ENCODE measurements at places on chromosomes 16 and 17.

DNA sequence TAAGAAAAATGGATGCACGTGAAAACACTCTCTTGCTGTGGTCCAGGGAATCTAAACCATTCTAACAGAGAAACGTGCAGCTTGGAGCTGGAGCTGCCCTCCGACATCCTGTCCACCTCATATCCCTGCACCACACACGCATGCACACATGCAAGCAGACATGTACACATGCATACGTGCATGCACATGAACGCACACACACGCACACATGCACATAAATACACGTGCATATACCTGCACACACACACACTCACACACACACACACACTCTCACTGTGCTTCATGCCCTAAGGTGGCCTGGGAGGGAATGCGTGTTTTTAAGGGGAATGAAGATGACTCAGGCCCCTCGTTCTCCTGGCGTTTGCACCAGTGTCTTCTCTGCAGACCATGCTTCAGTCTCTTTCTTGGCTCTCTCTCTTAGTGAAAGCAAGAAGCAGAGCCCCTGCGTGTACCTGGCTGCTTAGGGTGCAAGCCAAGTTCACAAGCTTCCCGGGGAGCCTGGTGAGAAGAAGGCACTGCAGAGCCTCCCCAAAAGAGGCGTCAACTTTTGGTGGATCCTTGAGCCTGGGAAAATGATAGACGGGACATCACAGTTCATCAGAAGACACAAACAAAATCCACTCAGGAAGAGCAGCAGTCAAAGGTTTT lies 72.8 kb downstream of the GOSR1 start:
- H3K36me3 ChIP-seq, result no peaks in the 10 kb centered on the region
- no peak overlapping the region for H3K4me3 ChIP-seq
- H3K27ac ChIP-seq, result no peak overlapping the region
- H3K27me3 ChIP-seq, result no peaks in the 10 kb centered on the region
- no peaks in the 10 kb centered on the region for H3K4me1 ChIP-seq
- no peak for DNase-seq

- no peak overlapping the region for H3K27ac ChIP-seq
- peaks cover 25% of the 10 kb centered on the region for H3K36me3 ChIP-seq
- H3K4me1 ChIP-seq, result no peaks in the 10 kb centered on the region
- H3K27me3 ChIP-seq, result no peaks in the 10 kb centered on the region
Observed at GRCh38 chr16:69707920-69708683, 18.3 kb downstream of the NQO1 start.

- DNase-seq, result no peak
- H3K4me3 ChIP-seq, result no peak overlapping the region
- H3K4me1 ChIP-seq, result peaks cover 10% of the 10 kb centered on the region
- H3K27ac ChIP-seq, result no peak overlapping the region
- no peaks in the 10 kb centered on the region for H3K27me3 ChIP-seq
Observed at GRCh38 chr16:67115639-67116038, 5.9 kb downstream of the PHAF1 start.

- H3K27me3 ChIP-seq, result peaks cover 18% of the 10 kb centered on the region
- H3K4me3 ChIP-seq, result peak overlapping the region; percentile 45
- H3K4me1 ChIP-seq, result peaks cover 13% of the 10 kb centered on the region
- no peak overlapping the region for H3K27ac ChIP-seq
- no peaks in the 10 kb centered on the region for H3K36me3 ChIP-seq
Observed at GRCh38 chr16:15856182-15856581, 646 bp downstream of the MYH11 start.

DNA sequence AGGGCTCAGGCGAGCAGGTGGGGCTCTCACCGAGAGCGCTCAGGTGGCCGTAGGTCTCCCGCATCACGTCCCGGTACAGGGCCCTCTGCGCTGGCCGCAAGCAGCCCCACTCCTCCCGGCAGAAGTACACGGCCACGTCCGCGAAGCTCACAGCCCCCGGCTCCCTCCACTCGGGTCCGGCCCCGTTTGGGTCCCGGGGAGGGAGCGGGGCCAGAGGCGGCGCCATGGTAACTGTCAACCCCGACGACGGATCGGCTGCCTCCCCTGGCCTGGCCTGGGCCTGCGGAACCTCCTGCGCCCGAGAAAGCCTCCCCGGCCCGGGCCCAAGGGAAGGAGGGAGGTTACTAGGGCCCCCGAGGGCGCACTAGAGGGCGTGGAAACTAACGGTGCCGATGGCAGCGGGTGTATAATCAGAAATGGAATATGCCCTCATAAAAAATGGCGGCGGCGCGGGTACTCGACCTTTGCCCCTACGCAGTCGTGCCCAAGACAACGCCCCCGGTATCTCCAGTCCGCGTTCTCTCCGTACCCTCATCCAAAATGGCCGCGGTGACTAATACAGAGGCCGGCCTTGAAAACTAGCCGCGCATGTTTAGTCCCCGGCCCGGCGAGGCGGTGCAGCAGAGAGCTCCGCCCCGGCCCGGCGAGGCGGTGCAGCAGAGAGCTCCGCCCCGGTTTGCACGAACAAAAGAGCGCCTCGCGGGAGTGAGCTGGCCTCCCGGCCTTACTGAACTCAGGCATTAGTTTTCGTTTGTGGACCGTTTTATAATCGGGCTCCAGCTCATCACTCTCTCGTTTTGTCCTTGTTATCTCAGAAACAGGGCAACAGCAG lies at the start of gene ZNF764:
Gene ZNF764, minus strand, starts transcription at position 418 of the 832 bp plus-strand sequence. Its CDS starts 192 bp downstream, at position 226.
- peak within 1 kb of the TSS; percentile 94 for H3K27ac ChIP-seq
- DNase-seq, result peak; percentile 98
- peaks cover 26% of the 10 kb centered on the region for H3K36me3 ChIP-seq
- no peaks in the 10 kb centered on the region for H3K27me3 ChIP-seq
- H3K4me1 ChIP-seq, result peaks cover 8% of the 10 kb centered on the region
- H3K4me3 ChIP-seq, result peak within 1 kb of the TSS; percentile 91

DNA sequence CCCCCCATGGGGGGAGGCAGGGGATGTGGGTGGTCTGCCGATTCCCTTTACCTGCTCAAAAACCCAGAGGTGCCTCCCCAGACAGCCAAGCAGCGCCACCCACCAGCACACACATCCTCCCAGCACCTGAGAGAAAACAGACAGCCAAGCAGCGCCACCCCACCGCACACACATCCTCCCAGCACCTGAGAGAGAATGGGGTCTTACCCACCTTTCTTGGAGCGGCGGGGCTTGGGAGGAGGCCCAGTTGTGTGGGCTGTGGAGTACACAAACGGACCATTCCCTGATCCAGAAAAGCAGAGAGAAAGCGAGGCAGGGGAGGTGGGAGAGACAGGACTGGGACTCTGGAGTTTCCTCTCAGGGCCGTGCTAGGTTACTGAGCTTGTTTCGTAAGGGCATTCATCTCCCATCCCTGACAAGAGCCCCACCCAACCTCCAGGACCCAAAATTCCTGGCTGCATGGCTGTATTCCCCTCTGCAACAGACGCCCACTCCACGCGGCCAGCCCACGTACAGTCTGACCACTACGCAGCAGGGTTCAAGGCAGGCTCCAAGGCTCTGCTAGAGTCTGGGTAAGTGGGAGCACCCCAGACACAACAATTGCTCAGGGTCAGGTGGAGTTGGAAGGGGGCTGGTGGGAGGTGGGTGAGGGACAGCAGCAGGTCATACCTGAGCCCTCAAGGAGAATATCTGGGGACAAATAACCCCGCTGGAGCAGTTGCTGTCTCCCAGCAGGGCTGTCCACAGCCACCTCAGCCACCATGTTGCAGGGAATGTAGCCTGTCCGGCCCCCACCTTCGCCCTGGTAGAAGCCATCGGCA lies 22.3 kb downstream of the TSPOAP1 start:
- no peaks in the 10 kb centered on the region for H3K36me3 ChIP-seq
- no peak overlapping the region for H3K4me3 ChIP-seq
- H3K4me1 ChIP-seq, result no peaks in the 10 kb centered on the region
- no peaks in the 10 kb centered on the region for H3K27me3 ChIP-seq
